Epithelial cell of esophagus (primary cell): ENCODE measurements at places on chromosomes 1 and 21.

DNA sequence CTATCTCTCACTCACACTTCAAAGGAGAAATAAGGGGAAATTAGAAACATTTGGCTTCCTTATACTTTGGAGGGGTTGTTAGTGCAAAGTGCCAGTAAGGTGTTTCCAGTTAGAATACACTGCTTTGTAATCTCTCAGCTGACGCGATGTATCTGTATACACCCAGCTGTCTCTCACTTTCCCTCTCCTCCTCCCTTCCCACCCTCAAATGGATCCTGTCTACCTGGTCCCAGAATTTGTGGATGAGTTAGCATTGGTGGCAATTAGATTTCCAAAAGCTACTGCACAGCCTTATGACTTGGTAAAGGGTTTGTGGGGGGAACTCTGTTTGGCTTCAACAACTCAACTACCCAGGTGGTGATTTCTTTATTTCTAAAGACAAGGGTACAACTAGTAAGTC lies 10.5 kb downstream of the ATP1B1 start:
- DNase-seq: no peak

DNA sequence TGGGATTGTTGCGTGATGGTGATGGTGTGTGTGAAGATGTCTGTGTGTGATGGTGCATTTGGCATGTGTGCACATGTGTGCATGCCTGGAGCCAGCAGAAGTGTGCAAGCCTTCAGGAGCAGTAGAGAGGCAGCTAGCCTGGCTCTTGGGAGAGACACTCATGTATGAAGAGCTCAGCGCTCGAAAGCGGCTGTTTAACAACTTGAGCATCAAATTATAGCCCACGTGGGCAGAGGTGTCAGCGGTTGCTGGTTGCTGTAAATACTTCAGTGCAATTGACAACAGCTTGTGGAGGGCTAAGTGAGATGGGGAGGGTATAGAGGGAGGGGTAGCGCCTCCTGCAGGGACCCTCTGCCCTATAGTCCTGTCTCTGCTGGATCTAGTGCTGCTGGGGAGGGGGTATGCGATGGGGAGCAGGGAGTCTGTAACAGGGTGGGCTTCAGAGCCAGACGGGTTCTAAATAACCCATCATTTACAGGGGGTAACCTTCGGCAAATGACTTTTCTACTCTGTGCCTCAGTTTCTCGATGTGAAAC lies 21.5 kb downstream of the FOXD2 start:
- DNase-seq: no peak

DNA sequence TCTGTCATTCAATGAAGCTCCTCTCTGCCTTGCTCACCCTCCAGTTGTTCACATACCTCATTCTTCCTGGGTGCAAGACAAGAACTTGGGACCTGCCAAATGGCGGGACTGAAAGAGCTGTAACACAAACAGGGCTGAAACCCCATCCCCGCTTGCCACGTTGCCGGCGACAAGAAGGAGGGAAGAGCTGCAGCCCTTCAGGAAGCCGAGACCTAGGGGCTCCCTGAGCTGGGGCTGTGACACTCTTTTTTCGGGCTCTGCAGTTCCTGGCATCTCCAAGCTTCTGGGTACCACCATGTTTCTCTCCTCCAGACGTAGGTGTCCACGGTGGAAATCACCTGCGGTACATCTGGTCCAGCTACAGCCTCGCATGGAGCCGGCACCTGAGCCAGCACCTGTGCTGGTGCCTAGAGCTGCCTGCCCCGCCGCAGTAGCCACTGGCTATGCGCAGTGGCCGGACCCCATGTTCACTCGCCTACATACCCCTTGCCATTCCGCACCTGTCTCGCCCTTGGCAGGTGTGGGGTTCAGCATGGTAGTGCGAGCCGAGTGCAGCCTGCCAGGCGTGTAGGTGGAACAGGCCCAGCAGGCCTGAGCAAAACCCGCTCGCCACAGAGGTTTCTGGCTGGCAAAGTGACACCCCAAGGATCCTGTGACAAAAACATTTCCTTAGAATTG lies 367.0 kb upstream of the NEGR1 start:
- DNase-seq: no peak

GRCh38 chr1:16186655-16187235 lies 25.7 kb downstream of the ARHGEF19 start:
- no peak for DNase-seq

DNA sequence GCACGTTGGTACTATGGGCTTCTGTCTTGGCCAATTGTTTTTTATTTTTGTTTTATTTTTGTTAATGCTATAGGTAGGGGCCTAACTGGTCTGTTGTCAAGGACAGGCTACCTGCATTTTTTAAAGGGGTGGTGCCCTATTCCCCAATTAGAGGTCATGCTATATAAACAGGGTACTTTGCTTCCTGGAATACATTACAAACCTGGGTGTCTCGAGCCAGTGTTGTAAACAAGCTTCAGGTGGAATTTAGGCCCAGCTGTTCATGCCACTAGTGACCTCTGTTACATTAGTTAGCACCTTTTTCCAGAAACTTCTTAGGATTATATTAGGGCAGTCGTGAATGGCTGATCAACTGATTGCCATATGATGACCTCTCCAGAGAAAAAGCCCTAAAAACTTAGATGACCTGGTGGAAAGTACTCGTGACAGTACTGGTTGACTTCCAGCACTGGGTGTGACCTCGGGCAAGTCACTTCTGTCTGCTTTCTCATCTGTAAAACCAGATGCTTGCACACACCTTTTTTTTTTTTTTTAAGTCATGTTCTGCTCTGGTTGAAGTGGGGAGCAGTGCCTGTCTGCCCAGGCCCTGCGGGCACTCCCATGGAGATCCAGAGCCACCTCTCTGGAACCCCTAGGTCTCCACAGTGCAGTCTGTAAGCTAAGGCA lies 46.5 kb downstream of the ELK4 start:
- DNase-seq: no peak

GRCh38 chr21:46081862-46082712 lies 15.8 kb upstream of the COL6A2 start:
- no peak for DNase-seq

DNA sequence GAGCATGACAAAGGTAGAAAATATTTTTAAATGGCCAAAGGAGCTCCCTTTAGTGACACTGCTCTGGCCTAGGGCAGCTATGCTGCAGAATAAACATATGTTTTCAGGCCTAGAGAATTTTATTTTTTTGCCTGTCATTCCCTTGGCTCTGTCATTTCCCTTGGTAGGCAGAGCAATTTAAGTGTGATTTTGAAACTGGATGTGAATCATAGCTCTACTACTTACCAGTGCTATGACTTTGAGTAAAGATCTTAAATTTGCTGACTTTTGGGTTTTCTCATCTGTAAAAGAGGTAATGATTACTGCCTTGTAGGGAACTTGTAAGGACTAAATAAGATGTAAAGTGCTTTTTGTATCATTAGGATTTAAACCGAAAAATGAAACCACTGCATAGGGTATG lies 189.0 kb upstream of the ZRANB2 start:
- peak; percentile 13 for DNase-seq

GRCh38 chr1:60847391-60847790 lies 235.0 kb upstream of the NFIA start:
- no peak for DNase-seq

DNA sequence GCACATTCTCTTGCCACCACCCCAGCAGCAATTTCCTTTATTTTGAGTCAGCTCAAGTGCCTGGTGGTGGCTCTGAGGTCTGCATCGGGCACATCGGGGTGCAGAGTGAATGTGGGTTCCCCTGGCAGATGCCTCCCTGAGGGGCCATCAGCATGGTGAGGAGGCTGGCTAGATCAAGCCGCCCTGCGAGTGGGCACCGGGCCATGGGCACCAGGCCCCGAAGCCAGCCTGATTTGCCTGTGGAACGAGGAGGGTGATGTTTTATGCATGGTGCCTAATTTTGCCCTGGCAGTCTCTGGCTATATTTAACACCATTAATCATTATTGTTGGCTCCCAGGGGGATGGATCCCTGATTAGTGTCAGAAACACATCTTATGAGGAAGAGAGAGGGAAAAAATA lies 36.3 kb downstream of the ACTL8 start:
- no peak for DNase-seq

DNA sequence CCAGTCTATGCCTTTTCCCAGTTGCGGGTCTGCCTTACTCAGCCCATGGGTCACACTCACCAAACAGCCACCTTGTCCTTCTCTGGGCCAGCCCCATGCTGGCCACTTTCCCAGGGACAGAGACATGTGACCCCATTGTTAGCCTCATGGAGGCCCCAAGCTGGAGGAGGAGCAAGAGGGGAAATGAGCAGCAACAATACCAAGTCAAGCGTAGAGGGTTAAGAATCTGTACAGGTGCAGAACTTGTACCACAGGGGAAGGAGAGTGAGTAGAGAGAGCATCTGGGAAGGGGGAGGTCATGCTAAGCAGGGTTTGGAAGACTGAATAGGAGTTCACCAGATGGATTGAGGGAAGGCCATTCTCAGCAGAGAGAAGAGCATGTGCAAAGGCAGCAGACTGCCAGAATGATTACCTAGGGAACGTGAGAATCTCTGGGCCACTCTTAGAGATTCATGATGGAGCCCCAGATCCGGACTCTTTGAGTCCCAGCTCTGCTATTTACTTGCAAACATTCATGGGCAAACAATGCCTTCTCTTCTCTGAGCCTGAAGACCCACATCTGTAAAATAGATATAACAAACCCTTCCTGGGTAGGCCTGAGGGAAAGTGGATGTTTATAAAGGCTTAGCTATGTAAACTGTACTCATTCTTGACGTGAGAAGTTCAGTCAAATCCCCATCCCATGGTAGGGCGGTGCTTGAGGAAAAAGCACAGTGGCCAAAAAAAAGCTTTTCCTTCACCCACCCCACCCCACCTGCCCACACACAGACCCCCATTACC lies 2.8 kb upstream of the SLC2A1 start:
- no peak for DNase-seq

DNA sequence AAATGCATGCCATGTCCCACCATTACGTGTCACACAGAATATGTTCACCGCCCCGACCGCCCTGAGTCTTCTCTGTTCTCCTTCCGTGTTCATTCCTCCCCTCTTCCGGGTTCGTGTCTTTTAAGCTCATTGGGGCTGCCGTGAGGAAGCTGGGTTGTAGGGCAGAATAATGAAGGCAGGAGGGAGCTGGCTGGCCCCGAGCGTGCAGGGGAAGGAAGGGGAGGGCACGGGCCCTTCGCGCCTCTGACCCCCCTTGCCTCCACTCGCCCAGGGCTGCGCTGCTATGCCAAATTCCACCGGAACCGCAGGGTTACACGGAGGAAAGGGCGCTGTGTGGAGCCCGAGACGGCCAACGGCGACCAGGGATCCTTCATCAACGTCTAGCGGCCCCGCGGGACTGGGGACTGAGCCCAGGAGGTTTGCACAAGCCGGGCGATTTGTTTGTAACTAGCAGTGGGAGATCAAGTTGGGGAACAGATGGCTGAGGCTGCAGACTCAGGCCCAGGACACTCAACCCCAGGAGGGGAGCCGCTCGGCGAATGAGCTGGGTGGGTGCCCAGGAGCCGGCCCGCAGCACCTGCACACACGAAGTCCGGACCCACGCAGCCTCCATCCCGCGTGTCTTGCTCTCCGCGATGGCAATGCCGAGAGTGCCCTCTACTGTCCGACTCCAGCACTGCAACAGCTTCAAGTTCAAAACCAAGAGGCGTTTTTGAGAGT lies 16.5 kb upstream of the AGTRAP start:
- peak; percentile 62 for DNase-seq

GRCh38 chr21:26445440-26445839 lies 127.6 kb downstream of the CYYR1 start:
- DNase-seq: no peak

DNA sequence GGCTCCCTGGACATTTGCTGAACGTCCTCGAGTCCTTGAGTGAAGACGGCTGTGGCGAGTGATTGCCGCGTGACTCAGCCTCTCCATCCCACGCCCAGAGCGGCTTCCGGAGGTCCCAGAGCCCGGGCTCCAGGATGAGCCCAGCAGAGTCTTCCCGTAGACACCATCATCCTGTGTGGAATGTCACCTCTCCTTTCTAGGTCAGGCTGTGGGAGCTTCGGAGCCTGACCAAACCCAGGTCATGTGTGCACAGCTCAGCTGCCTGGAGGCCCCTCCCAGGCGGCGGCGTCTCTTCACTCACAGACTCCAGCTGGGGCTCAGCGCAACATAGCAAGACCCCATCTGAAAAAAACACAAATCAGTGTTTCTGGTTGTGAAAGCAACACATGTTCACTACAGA lies 38.2 kb downstream of the PRKCZ start:
- DNase-seq: no peak

GRCh38 chr1:223088713-223089240 lies 54.3 kb downstream of the TLR5 start:
- no peak for DNase-seq

GRCh38 chr21:26447932-26448475 lies 125.1 kb downstream of the CYYR1 start:
- DNase-seq: peak; percentile 24

DNA sequence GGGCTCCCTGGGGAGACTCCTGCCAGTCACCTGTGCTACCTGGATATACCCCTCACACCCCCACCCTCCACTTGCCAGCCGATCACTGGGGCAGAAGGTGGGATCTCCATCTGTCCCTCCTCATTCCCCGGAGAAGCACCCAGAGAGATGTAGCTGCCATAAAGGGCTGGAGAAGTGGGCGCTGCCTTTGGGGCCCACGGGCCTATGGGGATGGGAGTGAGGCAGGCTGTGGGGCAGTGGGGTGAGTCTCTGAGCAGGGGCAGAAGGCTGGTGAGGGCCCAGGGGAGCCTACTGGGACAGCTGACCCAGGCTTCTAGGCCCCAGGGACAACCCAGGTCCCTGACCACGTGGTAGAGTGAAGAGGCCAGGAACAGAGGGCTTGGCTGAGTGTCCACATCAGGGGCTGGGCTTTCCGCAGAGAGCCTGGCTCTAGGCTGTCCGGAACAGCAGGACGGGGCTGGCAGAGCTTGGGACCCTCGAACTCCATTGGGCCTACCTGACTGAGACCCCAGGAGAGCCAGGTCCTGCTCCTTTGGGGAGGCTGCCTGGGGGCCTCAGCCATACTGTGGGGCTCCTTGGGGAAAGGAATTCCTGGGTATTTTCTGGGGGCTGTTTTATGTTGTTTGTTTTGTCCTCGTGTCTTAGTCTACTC lies 205.9 kb upstream of the VAMP3 start:
- DNase-seq: no peak

DNA sequence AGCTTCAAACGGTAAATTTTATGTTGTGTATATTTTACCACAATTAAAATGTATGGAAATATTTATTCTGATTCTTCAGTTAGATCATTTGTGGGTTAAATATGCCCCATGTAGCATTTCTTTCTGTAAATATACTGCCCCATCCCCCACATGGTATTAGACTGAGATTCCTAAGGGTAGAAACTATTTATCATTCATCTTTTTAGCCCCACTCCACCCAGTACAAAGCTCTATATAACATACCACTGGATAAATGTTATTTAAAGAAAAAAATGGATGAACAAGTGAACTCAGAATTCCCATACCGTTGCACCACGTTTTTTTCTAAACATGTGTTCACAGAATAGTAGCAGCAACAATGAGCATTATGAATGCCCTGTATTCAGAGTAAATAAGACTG lies 234.0 kb upstream of the IRF2BP2 start:
- DNase-seq: no peak

GRCh38 chr1:167128261-167129227 lies 34.7 kb downstream of the STYXL2 start:
- DNase-seq: peak; percentile 13
